ENCODE measurements at places on chromosomes 11 and 22.

DNA sequence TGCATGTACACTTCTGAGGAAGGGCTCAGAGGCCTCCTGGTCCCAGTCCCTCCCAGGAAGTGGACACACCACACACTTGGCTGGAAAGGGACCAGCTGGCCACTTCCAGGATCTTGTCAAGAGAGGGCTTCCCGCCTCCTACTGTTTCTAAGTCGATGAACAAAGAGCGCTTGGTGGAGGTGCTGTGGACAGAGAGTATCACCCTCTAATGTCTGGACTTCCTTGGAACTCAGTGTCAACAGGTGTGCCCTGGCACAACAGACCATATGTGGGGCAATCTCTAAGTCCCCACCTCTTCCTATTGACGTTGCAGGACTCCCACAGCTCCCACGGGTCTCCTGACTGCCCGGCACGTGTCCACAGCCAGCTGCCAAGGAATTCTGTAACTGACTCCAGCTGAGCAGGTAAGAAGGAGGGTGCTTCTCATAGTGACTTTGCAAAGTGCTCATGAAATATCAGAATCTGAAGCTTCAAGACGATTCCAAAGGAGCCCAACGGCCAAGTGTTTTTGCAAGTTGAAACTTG lies 16.1 kb downstream of the POU2AF1 start:
- DNase-seq, result no peak

DNA sequence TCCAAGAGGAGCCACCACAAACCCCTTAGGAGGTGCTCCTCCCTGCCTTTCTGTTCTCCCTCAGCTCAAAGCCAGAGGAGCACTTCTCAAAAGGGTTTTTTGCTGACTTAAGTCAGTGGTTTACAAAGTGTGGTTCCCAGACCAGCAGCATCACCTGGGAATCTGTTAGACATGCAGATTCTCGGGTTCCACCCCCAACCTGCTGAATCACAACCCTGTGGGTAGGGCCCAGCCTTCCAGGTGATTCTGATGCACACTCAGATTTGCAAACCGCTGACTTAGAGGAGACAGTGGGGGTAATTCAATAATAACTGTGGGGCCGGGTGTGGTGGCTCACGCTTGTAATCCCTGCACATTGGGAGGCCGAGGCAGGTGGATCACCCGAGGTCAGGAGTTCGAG lies 22.8 kb downstream of the CREB3L1 start:
- DNase-seq, result no peak

- no peak for DNase-seq
Measured at GRCh38 chr22:29116397-29117123, 43.7 kb downstream of the KREMEN1 start.

DNA sequence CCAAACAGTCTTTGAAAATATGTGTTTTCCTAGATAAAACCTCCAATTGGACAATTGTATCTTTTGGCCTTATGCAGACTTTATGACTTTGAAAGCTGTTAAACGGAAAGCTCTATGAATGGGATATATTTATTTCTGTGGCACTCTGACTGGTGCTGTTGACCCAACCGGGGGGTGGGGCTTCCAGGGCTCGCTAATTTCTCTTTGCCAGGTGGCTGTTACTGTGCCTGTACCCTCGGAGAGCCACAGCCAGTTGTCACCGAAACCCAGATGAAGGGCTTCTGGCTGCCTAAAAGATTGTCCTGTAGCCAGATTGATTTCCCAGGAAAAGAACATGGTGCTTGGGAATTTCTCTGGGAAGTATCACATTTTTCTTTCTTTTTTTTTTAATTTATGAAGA lies 132.7 kb upstream of the NAV2 start:
- DNase-seq, result no peak

DNA sequence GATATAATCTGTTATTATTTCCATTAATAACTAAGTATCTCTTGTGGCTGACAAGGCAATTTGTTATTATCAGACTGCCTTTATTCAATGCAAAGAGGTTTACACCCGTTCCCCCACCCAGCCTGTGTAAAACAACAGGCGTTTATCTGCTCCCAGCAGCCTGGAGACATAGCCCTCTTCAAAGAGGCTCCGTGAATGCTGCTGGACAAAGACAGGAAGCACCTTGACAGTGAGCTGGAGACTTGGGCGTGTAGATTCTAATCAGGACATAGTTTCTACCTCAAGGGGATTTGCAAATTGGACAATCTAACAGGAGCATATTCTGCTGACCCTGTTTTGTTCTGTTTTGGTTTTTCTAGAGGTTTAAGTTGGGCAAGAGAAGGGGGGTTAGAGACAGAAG lies 733.0 kb upstream of the KIRREL3 start:
- DNase-seq, result no peak

- no peak for DNase-seq
Measured at GRCh38 chr22:24976442-24977218, 24.1 kb downstream of the KIAA1671 start.

- no peak for DNase-seq
Measured at GRCh38 chr11:31790649-31791048, 20.5 kb downstream of the PAX6 start.

DNA sequence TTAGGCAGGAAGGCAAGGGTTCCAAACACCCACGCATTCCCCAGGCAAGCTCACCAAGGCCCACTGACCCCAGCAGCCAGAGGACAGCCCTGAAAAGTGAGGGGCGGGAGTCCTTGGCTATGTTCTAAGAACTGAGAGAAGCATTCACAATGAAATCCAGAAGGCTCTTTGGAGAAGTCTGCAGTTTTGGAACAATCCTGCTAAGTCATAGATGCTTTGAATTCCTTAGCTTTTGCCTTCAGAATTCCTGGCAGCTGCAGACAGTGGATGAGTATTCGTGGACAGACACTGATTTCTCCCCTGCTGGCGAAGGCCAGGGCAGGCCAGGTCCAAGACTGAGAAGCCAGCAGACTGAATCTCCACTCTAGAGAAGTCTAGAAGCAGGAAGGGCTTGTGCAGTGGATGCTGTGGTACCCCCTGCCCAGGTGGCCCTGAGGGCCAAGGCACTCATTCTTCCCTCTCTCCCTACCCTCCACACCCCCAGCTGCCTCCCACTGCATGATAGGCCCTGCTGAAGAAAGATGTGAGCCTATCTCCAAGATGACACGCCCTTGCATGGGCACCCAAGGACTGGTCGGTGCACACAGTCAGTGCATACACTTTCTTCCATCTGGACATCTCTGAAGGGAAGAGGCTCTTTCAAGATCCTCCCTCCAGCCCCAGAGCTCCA lies 133.2 kb upstream of the TEAD1 start:
- no peak for DNase-seq

DNA sequence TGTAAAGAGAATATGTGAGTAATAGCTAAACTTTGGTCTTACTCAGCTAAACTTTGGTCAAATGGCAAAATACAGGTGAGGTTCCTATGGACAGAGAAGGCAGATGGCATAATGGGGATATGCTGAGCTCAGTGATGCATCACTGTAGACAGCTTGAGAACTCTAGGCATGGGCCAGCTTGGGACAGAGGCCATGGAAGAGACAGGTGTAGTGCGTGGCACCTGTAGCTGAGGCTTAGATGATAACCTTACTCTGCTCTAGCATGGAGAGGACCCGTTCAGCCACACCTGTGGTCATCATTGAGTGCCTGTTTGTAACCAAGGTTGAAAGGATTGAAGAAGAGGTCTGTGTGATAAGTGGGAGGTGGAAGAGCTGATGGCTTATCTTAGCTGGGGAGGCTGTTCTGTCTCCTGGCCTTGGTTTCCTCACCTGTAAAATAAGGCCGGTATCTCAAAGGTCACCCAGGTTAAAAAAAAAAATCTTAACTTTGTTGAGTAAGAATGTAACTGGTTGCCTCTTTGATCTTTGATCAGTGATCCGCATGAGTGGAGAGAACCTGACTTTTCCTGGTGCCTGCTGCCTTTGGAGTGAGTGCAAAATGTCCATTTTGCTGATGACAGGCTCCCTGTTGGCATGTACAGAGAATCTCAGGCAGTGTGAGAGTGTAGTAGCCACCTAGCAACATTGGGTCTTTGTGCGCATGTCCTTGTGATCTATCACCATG lies 48.6 kb downstream of the ZNRF3 start:
- no peak for DNase-seq

DNA sequence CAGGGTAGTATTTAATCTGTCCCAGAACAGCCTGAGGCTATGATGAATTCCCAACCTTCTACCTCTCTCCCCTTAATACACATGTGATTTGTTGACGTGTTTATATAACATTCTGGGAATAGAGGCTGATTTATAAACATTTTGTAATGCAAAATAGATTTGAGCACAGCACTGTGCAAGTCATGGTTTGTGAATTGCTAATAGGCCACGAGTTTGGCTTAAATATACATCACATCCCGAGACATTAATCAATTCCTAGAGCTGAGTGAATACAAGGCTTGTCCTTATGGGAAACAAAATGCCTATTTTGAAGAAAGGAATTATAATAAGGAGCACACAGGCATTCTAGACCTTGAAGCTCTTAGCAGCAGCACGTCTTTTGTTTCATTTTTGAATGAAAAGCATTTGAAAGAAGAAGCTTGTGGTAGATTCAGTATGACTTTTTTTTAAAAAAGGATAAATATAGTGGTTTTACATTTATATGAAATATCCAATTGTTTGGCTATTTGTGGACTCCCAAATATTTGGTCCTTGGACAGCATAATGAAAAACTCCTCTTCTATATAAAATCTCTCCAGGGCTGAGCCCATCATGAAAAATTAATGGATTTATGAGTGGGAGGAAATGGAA lies 116.4 kb downstream of the SLC17A6 start:
- no peak for DNase-seq

DNA sequence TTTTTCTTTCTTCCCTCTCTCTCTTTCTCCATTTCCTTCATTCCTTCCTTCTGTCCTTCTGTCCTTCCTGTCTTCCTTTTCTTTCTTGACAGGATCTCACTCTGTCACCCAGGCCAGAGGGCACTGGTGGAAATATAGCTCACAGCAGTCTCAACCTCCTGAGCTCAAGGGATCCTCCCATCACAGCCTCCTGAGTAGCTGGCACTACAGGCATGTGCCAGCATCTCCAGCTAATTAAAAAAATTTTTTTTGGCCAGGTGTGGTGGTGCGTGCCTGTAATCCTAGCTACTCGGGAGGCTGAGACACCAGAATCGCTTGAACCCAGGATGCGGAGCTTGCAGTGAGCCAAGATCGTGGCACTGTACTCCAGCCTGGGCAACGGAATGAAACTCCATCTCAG lies 4.8 kb upstream of the DUSP8 start:
- DNase-seq, result no peak

DNA sequence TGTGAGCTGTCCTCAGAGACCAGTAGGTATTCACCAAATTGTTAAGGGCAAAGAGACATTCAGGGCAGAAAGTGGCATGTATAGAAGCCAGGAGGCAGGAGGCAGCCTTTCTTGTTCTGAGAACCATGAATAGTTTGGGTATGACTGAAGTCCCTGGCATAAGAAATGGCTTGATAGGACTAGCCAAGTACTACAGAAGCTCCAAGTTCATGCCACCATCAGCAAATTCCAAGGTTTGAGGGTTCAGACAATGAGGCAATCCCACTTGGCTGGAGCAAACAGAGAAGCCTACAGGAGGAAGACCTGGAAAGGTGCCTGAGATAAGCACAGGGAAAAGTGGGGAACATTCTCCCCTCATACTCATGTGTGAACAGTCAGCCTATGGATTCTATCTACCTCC lies 25.8 kb downstream of the XRRA1 start:
- no peak for DNase-seq

DNA sequence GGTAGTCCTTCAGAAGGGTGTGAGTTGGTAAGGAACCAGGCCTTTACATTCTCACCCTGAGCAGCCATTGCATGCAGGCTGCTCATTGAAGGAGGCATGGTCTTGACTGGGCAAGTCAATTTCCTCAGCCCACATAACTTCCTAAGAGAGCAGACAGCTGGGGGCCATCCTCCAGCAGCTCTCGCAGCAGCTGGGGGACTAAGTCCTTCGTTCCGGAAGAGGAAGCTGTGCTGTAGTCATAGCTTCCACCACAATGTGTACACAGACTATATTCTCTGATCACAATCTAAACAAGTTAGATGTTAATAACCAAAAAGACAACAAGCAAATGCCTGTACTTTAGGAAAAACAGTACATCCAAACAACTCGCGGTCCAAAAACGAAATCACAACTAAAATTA lies 30.1 kb upstream of the MPPED1 start:
- no peak for DNase-seq

DNA sequence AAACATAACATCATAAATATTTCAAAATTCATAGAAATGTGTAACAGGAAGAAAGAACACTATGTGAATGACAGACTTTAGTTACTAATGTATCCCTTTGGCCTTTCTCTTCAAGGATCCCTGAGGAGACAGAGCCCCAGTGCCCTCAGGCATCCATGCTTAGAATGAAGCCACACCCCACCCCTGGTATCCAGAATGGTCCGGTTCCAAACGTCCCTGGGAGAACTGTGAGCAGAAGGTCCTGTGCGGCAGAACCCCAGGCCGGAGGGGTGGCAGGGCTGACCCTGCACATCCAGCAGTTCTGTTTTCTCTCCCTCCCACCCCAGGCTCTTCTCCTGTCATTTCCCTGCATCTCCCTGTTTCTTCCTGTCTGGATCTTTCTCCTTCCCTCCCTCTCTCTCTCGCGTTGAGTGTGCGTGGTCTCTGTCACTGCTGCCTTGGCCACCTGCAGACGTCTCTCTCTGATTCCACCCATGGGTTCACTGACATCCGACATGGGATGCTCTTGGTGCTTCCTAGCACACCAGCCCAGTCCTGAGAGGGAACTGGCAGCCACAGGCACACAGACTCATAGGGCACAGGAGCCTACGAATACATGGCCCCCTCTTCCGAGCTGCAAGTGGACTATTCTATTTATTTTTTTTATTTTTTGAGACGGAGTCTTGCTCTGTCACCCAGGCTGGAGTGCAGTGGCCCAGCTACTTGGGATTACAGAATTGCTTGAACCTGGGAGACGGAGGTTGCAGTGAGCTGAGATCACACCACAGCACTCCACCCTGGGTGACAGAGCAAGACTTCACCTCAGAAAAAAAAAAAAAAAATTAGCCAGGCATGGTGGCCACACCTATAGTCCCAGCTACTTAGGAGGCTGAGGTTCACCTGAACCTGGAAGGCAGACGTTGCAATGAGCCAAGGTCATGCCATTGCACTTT lies 5.7 kb downstream of the RFPL1 start:
- DNase-seq, result no peak

GRCh38 chr22:19122752-19123492 lies 710 bp upstream of the DGCR2 start:
- no peak for DNase-seq

DNA sequence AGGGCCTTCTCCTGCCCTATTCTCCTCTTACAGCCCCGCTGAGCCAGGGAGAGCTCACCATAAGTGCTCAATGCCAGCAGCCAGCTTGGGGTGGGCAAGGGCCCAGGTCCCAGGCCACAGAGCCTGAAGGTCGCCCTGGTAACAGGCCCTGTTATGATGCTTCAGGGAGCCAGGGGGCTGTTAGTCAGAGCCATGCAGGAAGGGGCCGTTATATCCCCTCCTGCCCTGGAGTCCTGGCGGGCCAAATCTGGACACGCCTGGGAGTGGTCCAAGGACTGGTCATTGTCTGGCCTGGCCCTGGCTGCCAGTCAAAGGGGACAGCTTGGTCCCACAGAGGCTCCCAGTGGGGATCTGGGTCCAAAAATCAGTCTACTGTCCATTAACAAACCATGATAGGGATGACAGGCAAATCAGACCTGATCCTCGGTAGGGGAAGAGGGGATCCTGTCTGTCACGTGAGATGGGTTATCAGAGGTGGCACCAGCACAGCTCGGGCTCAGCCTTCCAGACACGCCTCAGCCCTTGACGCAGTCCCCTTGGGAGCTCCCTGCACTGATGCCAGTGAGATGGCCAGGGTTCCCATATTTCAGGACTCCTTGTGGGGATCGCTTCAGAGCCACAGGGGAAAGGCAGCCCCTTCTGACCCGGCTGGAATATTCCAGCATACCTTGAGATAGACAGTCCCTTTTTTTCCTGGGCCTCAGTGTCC lies 55.9 kb downstream of the LRRC32 start:
- DNase-seq, result no peak

GRCh38 chr22:35617137-35617755 lies at the start of gene MB:
Gene MB (minus strand): TSS chr22:35617329. CDS start chr22:35617257, 72 bp downstream.
- DNase-seq, result no peak

Measured in caudate nucleus (tissue), 63 donors.